ENCODE measurements at places on chromosomes 2 and 18.

- DNase-seq: no peak
Measured at GRCh38 chr2:222269132-222269531, 29.7 kb downstream of the PAX3 start.

GRCh38 chr18:7032537-7032936 is 85.1 kb downstream of the LAMA1 start:
- no peak for DNase-seq

DNA sequence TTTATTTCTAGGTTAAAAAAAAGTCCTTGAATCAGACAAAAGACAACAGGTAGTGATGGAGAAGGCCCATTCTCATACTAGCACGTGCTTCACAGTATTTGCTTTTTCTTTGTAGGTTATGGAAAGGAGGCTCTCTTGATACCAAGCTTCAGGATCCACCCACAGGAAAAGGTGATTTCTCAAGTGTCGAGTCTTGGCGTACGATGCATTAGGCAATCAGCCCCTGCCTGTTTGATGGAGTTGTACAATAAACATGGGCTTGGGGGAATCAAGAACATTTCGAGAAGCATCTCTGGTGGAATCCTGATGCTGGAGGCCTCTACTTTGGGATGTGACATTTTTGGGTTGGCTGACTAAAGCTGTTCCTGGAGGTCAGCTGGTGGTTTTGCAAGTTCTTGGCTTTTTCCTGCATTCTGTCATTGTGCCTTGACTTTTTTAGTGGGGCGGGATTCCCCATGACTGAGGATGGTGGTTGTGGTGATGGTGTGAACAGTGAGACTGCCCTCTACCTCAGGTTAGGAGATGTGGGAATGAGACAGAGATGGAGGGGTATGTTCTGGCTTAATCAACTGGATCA is 231.5 kb upstream of the SPRED2 start:
- no peak for DNase-seq

DNA sequence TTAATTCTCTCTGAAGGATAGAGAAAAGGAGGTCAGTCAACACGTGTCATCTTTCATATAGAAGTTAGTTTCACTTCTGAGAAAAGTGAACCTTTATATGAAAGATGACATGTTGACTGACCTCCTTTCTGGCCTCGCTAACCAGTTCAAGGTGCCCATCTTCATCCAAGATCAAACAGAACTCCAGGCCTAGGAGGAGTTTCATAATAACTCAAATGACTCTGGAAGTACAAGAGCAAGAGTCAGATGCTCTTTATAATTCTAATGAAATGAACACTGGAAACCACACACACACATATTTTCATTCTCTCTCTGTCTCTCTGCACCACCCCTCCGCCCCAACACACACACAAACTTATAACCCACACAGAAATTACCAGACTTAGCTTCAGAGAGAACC is 16.3 kb downstream of the ANKRD44 start:
- DNase-seq: no peak

DNA sequence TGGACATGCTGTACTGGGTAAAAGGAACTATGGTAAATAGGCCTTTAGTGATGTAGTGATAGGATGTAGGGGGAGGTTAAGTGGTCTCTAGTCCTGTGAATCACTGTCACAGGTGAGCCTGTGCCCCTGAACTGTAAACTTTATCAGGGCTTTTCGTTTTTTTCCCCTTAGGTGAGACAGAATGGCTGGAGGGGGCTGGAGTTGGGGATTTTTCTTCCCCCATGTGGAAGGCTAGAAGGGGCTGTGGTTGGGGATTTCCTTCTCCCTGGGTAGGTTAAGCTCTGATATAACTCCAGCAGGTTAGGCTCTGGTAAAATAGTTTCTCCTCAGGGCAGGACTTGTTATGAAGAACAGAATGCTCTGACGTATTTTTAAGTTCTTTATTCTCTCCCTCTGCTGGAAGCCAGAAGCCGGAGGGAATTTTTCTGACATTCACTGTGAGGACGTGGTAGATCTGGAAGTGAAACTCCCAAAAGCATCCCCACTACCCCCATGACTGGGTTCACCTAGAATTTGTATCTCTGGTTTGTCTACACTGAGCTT is 28.5 kb downstream of the PIKFYVE start:
- DNase-seq: no peak

DNA sequence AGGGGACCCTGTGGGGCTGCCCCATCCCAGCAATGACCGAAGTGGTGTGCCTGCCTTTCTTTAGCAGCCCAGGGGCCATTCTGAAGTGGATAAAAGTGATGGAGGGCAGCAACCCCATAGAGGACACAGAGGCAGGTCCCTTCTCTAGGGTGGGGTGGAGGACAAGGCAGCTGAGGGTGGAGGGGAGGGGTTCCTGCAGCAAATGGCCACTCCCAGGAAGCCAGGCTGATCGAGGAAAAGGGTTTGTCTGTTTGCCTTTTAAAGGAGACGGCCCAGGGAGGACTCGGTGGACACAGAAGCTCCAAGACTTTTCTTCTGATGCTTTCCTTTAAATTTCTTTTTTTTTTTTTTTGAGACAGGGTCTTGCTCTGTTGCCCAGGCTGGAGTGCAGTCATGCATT is 272.8 kb downstream of the TWIST2 start:
- DNase-seq: no peak

DNA sequence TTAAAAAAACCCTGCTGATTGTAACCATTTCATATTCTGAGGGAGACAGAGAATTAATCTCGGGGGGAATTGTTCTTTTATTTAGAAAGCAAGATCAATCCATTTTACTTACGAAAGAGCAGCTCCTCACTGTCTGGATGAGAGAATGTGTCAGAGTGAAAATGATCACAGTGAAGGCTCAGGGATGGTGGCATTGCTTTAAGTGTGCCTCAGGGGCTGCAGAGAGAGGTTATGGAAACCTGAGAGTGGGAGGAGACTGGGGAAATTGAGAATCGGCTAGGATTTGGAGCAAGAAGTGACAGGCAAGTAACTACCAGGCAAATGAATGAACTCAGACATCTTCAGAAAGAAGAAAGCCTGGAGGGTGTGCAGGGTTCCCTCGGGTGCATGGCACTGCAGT is 34.2 kb downstream of the MRPL35 start:
- no peak for DNase-seq

Measured in stimulated activated CD4-positive, alpha-beta T cell treated with anti-CD3 and anti-CD28 coated beads, Interleukin-1b, Interleukin-23, amount 100 ng/mL, for 48 hours (primary cell).